ENCODE measurements at places on chromosomes 1 and 21. TPM values are rescaled to one million over a fixed set of nuclear protein-coding genes. Genes with fewer than 3 reads are reported as not detected.

Gene TGFB2
- total RNA-seq, result 330 TPM

DNA sequence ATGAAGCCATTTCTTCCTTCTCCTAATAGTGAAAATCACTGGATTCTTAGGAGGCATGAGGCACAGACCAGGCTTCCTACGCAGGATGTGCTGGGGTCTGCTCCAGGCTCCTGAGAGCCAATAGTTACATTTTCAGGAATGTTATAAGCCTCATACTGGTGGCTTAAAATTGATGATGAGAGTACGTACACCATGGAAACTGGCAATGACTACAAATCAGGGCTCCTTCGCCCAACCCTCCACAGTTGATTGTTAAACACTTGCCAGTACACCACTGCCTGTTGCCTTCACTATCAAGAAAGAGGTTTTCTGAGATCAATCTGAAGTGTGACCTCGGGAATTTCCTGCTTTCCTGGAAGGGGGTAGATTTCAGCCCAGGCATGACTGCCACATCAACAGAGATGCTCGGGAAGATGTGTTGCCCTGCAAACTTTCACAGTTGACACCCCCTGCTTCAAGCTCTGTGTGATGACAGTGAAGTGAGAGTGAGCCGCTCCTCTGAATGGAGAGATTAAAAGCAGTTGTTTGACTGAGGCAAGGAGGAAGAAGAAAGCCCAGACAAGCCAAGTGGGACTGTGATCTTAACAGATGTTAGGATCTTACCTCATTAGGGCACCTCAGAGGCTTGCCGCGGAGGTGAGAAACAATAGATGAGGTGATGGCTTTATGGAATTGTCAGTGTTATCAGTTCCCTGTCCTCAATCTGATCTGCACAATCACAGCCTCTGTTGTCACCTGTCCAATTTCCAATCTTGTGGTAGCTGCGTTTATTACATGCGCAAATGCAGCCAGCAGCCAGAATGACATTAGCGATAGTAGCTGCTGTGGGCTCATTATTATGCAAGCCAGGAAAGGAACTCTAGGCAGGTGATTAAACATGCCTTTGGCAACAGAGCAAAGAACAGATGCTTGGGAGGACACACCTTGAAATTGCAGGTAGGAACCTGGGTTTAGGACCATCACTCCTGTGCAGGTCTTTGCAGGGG, 277.3 kb downstream of the KAZN start:
- DNase-seq, result no peak

Gene ACKR1
- total RNA-seq, result 1.00 TPM

DNA sequence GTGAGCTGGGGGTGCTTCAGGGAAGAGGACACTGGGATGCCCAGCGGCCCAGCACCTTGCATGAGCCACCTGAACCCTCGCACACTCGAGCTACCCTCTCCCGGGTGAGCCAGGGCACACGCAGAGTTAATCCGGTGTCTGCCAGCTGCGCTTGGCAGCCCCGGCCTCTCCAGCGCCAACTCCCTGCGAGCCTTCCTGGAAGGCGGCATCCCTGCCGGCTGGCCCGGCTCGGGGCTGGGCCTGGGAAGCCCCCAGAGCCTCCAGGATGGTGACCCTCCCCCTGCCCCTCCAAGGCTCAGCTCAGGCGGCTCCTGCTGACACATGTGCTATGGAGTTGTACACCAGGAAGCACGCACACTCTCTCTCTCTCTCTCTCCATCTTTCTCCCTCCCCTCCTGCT, 48.7 kb downstream of the RAP1GAP start:
- DNase-seq, result no peak

- DNase-seq, result peak; percentile 85
Measured at GRCh38 chr1:41639332-41639936, 155.0 kb upstream of the EDN2 start.

Gene GNB1
- 583 TPM for total RNA-seq

DNA sequence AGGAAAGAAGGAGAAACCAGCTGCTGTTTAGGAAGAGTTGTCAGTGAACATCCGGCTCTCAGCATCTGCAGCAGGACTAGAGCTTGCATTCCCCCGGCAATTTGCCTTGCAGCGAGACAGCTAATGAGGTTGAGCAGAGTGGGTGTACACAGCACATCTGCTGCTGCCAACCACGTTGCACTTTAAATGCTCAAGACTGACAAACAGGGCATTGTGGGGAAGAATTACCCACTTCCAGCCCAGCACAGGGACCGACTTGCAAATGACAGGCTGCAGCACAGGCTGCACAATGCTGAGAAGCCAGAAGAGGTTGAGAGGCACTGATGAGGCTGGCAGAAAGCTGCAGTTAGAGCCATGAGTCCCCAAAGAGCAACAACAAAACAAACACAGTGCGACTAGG, 47.5 kb upstream of the PLA2G2C start:
- no peak for DNase-seq

Gene TMED5
- 95.3 TPM for total RNA-seq

DNA sequence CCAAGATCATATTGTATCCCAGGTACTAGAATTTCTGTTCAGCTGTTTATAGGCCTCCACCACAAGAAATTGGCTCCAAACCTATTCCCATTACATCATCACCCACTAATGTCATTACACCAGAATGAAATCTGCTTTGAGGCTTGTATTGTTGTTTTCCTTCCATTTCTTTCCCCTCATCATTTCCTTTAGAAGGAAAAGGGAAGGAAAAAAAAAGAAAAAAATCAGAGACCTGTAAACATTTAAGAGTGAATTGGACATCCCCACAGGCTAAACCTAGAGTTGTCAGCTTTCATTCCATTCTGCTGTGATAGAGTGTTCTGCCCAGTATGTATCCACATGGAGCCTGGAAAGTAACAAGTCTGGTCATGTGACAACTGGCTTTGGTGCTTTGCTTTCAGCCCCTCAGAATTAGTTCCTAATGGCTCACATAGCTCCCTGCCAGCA, 44.6 kb downstream of the NFYC start:
- peak; percentile 87 for DNase-seq

Gene CALML6
- 0.91 TPM for total RNA-seq

Gene FMO3
- total RNA-seq, result not detected

Gene OR10T2
- not detected for total RNA-seq

GRCh38 chr1:65979136-65980044, 186.7 kb downstream of the PDE4B start:
- peak; percentile 56 for DNase-seq

Gene OVAAL
- not detected for total RNA-seq

DNA sequence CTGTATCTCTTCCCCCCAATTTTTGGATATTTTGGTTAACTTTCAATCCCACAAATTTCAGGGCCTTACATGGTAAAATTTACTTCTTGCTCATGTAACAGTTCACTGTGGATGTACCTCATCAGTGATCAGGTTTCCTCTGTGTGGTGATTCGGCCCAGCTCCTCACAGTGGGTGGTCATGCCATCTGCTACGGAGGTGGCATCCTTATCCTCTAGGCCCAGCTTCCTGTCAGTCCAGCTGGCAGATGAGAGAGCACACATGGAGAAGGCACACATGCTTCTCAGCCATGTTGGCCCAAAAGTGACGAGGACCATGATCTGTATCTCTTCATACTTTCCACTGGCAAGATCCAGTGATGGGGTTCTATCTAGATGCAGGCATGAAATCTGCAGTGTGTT, 27.2 kb downstream of the PCBP3 start:
- DNase-seq, result no peak

GRCh38 chr1:161792740-161793139, 26.6 kb downstream of the ATF6 start:
- DNase-seq, result peak; percentile 83

GRCh38 chr1:5559078-5559477, 433.1 kb downstream of the NPHP4 start:
- no peak for DNase-seq

Gene NBPF4
- total RNA-seq, result not detected

GRCh38 chr1:185636848-185637247, 97.3 kb upstream of the HMCN1 start:
- no peak for DNase-seq

DNA sequence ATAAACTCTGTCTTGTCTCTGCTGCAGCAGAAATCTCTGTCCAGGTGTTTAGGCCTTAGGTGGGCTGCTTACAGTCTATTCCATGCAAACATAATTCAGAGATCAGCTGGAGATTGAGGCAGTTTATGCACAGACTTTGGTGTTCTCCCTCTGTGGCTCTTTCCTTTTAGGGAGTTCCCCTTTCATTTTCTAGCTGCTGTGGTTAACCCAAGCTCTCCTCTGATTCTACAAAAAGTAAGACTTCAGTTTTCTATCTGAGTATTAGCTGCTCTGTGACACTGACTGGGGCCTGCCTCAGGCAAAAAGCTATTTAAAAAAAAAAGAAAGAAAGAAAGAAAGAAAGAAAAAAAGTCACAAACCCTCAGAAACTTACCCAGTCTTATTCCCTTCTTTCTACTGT, 211.1 kb downstream of the CAMTA1 start:
- no peak for DNase-seq

GRCh38 chr1:89998306-89998705, 3.4 kb downstream of the ZNF326 start:
- DNase-seq, result peak; percentile 29

DNA sequence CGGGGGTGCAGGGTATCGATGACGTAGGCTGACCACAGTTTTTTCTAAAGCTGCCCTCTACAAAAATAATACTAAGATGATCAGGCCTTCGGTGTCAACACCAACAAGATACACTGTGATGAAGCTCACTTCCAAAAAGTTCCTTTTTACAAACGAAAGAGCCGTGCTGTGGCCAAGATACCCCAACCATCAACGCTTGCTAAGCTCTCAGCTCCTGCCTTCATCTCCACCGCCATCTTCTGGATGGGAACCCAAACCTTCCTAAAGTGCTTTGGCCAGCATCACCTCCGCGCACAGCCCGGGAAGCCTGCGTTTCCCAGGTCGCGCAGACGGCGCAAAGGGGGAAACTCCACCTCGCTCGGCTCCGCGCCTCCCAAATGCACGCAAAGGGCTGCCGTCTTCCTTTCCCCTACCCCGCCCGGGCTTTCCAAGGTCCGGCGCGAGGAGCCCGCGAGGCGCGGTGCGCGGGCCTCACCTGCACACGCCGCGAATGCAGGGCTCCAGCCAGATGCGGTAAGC, 541 bp downstream of the USP48 start:
- peak; percentile 45 for DNase-seq

Gene SLC25A34
- 1.0 TPM for total RNA-seq

DNA sequence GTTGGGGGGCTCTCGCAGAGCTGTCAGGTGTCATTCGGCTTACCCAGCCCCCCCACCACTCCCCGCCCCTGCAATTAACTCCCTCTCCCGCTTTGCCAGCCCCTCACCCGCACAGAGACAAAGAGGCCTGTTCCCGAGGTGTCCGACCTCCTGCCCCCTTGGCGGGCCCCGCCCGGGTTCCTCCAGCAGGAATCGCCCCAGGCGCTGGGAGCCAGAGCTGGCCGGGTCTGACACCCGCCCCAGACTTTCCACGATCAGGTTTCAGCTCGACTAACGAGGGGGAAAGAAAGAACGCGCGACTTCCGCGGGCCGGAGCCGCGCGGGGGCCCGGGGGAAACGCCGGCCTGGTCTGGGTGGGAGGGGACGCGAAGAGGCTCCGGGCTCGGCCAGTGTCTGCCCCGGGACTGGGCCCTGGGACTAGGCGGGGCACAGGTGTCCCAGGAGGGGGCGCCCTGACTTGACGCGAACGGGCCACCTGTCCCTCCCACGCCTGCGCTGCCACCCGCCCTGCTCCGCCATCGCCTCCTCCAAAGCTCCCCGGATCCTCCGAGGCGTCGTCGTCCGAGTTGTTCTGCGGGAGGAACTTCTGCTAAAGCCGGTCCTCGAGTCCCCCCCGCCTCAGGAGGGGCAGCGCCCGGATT, 36.4 kb upstream of the HHAT start:
- DNase-seq, result peak; percentile 19

Gene C1QB
- not detected for total RNA-seq

DNA sequence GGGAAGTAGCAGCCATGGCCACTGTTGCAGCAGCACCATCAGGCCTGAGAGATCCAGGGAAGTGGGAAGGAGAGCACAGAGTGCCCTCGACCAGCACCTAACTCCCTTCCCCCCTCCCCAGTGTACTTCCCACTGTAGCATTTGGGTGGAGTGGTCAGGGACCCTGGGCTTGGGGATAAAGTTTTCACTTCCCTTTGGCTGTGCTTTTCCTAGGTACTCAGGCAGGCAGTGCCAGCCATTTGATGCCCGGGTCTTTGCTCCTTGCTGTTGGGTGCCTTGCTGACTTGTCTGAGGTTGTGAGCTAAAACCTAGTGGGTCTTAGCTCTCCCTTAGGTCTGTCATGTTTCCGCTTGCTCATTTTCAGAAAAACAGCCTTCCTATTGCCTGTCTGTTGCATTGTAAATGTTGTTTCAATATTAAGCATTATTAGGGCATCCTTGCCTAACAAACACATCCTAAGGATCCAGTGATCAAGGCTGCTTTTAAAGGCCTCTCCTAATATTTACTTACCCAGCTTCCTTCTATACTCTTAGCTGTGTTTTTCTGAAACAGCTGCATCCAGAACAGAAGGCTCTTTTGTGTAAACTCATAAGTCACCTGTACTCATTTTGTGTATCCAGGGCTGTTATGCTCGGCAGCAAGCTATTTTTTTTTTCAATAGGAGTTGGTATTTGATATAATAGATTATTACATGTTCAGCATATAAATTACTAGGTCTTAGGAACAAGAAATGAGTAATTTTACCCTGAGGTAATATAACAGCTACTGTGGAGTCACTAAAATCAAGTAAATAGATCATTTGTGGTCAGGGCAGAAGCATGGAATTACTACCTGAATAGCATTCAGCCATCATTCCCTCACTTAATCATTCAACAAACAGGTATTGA, 418.6 kb upstream of the PROX1 start:
- DNase-seq, result no peak

GRCh38 chr1:156499842-156500542, 583 bp downstream of the MEF2D start:
- no peak for DNase-seq

DNA sequence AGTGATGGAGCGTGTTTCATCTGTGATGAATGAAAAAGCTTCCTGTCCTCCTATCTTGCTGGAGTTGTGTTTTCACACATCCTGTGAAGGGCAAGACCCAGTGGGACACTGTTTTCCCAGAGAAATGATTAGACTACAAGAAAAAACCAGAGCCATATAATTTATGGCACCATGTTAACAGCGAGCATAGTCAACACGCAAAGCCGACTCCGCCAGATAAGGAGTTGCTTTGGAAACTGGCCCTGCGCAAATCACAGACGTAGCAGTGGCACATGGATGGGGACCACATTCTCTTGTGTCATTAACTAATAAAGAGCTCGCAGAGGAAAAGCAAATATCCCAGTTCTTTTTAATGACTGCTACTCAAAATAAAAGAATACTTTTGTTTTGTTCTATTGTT, 471.2 kb upstream of the RUNX1 start:
- DNase-seq, result no peak

Gene MATN1
- total RNA-seq, result 0.34 TPM

Gene OR2M3
- not detected for total RNA-seq

Gene PTAFR
- 0.24 TPM for total RNA-seq

- no peak for DNase-seq
Measured at GRCh38 chr1:10854856-10855459, 58.5 kb upstream of the CASZ1 start.

DNA sequence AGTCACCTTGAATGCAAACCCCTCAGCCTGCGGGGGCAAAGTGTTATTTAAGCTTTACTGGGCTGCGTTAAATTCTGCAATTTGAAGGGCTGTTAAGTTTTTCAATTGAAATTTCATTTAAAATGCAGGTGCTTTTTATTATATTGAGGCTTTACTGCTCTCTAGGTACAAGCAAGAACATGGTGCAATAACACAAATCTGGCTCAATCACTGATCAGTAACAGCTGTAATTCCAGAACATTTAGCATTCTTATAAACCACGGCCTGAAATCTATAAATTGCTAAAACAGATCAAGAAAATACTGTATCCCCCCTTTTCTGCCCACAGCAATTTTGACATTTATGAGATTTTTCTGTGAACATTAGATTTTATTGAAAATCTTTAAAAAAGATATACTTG, 322.8 kb downstream of the KCTD3 start:
- no peak for DNase-seq

GRCh38 chr1:246907472-246907871, 24.3 kb downstream of the AHCTF1 start:
- peak; percentile 55 for DNase-seq

All from astrocyte (in vitro differentiated cells and primary cell).